Left ventricle myocardium inferior (tissue), 1 donor: ENCODE measurements at places on chromosomes 3 and 15.

DNA sequence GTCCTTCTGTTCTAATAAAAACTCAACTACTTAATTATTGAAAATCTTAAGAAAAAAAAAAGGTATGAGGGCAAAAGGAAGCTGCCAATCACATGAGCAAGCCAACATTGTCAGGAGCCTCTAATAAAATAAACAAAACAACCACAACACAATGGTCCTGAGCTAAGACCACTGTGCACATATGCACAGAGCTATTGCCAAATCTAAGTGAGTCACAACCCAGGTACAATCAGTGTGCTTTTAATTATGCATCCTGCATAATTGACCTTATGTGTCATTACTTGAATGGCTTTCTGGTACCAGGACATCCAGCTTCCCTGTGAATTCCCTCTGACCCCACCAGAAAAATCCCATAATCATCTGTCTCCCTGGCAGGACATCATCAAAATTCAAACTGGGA lies 639.8 kb downstream of the MAGI1 start:
- no peak for DNase-seq

- no peak for DNase-seq
Measured at GRCh38 chr3:174873832-174874657, 14.9 kb downstream of the NAALADL2 start.

DNA sequence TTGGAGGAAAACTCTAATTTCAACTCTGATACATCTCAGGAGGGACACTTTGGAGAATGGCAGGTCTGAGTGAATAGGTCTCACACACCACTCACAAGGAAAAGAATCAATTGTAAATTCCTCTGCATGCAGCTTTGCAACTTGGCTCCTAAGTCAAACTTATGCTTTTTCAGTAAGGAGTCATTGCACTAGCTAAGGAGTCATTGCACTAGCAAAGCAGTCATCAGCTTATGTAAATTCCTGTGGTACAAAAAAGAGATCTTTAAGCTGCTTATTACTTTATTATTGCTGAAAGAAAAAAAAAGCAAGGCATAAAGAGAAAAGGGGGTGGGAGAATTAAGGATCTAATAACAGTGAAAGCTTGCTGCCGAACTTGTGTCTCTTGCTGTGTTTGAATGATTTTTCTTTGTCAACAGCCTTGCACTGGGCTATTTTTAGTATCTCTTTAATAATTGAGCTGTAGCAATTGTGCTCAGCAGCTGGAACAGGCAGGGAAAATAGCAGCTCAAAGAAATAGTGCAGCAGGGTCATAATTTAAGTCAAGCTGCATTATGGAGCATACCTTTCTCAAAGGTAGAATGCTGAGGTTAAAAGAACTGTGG lies 154.3 kb upstream of the ARPP21 start:
- no peak for DNase-seq

DNA sequence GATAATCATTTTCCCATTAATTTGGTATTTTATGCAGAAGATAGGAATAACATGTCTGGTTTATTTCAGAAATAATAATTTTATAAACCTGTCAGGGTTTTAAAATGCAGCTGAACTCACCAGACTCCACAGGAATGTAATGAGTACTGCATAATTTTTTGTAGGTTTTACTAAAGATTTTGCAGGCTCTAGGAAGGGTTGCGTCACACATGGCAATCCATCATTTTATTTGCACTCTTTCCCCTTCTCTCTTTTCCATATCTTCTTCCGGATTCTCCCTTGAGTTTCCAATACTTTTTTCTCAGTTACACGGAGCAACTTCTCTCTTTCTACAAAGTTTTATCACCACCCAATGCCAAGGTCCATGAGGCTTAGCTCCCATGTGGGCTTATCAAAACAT lies 234.7 kb downstream of the NFKBIZ start:
- no peak for DNase-seq

DNA sequence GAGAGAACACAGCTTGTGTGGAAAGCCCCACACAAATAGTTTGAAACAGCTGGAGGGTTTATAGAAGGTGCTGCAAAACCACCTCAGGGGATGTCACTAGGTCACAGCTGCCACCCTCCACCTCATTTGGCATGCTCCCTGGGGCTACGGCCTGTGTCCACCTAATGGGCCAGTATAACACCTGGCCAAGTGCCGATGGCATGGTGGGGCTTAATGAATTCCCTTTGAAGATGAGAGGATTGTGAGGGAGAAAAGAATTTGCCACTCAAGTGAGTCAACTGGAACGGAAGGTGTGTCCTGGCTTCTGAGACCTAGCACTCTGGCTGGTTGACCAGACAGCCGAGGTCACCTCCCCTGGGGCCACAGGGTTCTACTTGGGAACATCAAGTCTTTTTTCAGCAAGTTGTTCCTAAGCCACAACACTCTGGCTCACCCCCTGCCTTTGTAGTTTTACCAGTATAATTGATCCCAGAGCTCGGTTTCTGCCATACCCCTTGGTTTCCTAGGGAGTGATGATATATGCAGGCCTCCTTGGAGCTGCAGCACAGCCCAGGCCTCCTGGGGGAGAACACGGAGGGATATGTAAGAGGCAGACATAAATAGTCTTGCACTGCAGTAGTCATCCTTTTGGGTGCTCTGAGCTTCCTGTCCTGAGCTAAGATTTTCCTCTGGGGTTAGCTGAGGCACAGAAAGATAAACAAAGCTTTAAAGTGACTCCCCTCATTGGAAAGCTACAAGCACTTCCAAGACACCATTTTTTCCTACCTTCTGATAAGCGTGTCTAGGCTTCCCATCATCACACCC lies 178.2 kb upstream of the LPP start:
- DNase-seq = peak; percentile 21

DNA sequence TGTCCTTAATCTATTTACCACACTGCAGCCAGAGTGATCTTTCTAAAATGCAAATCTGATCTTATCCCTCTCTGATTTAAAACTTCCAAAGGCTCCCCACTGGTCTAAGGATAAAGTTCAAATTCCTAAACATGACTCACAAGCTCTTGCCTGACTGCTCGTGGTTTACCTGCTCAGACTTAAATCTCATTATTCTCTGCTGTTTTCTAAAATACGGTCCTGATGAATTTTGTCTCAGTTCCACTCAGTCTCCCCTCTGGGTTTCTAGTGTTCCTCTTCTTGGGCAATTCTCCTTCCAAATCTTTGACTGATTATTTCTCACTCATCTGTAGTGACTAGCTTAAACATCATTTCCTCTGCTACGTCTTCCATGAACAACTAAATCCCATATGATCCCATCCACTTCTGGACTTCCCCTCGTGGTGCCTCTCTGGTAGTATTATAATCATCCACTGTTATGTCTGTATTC lies 108.3 kb downstream of the P3H2 start:
- DNase-seq = no peak

DNA sequence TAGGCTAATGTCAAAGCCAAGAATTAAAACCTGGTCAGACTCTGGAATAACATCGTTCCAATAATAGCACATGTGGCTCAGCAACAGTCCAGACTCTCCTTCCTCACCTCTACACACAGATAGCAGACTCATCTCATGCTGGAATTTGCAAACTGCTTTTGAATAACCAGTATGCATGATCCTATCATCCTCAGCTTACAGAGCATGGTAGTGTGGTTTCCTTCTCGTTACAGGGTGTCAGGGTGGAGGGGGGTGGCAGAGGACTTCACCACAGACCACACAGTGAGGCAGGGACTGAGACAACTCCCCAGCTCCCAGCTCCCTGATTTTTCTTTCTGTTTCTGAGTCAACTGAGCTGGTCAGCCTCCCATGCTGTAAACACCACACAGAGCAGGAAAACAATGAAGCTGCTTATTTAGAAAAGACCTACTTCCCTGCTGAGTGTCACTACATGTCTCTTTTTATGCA lies 101.6 kb downstream of the RPL22L1 start:
- DNase-seq = no peak

- no peak for DNase-seq
Measured at GRCh38 chr15:84811151-84811550, 6.0 kb upstream of the ALPK3 start.

DNA sequence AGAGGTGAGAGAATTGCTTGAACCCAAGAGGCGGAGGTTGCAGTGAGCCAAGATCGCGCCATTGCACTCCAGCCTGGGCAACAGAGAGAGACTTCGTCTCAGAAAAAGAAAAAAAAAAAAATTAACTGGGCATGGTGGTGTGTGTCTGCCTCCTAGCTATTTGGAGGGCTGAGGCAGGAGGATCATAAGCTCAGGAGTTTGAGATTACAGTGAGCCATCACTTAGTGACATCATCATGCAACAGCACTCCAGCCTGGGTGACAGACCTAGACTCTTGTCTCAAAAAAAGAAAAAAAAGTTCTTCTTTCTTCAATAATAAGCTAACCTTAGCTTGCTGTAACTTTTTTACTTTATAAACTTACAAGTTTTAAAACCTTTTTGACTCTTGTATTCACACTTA lies 99.8 kb downstream of the SLMAP start:
- no peak for DNase-seq

DNA sequence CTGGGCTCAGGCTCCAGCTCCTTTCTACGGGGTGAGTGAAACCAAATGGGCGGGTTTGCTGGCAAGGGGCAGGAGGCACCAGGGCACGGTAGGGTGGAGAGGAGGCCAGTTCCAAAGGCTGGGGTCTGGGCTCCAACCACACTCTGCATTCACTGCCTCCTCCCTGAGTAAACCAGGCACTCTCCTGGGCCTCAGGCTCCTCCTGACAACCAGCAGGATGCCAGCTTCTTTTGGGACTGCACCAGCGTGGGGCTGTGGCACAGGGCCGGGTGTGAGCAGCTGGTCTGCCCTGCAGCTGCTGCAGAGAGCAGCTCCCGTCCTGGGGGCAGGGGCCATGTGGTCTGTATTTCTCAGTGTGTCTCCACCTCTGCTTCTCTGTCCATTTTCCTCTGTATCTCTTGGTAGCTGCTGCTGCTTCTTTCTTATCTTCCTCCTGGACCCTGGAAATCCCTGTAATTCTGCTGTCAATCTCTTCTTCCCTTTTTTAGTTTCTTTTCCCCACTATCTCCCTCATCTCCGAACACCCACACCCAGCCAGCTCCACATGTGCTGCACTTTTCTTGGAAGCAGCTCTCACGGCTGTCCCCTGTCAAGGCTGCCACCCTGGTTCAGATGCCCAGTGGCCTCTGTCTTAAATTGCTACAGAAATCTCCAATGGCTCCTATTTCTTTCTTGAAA lies 54.9 kb upstream of the TBC1D21 start:
- no peak for DNase-seq

GRCh38 chr3:131233900-131234668 lies 147.5 kb upstream of the NUDT16 start:
- DNase-seq = no peak

- no peak for DNase-seq
Measured at GRCh38 chr15:101024706-101025500, 105.7 kb downstream of the LRRK1 start.

DNA sequence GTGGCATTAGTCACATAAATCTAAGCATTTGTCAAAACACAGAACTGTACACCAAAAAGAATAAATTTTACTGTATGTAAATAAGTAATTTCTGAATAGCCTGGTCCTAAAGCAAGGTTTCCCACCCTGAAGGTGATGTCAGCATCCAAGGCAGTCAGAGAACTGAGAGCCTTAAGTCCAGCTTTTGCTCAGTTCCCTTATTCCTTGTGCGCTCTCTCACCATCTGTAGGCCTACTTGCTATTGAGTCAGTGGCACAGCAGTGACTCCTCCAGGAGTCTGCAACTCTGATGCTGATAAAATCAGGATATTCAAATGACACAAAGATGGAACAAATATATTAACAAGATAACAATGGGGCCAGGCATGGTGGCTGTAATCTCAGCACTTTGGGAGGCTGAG lies 22.3 kb downstream of the VPS39 start:
- DNase-seq = no peak

DNA sequence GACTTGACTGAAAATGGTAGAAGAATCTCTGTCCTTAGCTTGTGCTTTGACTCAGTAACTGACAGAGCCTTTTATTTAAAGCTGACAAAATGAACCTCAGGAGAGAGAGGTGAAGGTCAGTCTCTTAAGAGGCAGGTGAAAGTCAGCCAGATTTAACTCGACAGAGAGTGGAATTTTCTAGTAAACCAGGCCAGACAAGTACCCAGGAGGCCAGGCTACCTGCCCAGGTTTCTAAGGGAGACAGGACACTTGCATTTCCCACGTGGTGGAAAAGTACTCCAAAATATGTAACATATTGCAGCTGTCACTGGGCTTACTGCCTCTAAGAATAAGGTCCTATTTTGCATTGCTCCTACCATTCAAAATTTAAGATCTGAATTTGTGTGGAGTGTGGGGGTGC lies 167.9 kb downstream of the FMN1 start:
- DNase-seq = peak; percentile 45

DNA sequence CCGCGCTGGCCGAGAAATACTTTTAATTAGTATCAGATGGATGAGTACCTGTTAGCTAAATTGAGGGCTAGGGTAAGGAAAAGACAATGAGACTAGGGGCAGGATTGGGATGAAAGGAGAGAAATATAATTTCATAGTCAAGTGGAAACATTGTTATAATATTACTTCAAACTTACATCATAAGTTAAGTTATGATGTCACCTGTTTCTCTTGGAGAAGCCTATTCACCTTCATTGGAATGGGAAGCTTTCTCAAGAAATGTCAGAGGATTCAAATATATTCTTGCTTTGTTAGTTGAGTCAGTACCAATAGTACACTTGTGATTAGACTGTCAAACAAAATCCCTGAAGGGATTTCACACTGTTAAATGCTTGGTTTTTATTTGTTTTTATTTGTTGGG lies 116.2 kb downstream of the NEO1 start:
- no peak for DNase-seq

GRCh38 chr3:89360156-89360555 lies 252.7 kb downstream of the EPHA3 start:
- DNase-seq = no peak

DNA sequence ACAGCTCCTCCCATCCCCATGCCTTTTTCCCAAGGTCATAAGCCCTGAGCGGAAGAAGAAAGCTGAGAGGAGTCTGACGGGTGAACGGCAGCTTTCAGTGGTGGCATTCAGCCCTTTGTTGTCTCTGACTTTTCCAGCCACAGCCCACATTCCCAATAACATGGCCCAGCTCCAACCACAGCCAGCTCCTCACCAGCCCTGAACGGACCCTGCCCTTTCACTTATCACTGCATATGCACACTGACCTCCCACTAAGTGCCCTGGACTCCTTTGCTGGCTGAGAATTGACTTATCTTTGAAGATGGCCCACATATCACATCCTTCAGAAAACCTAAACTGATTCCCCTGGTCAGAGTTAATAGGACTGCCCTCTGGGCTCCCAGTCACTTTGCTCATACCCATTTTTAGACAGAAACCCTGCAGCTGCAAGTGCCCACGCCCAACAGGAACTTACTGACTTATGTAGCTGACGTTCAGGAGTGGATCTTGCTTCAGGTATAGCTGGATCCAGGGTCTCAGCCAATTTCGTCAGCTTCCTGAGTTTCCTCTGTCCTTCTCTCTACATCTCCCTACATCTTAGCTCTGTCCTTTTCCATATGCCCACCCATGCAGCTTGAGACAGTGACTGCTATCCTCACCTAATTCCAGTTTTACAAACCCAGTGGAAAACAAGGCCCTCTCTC lies 348.5 kb upstream of the PROK2 start:
- DNase-seq = no peak

GRCh38 chr3:60856257-60857046 lies 394.8 kb downstream of the FHIT start:
- no peak for DNase-seq

- no peak for DNase-seq
Measured at GRCh38 chr3:154384479-154384878, 45.5 kb downstream of the GPR149 start.

- no peak for DNase-seq
Measured at GRCh38 chr3:14587740-14588360, 47.7 kb upstream of the GRIP2 start.
